ENCODE measurements at places on chromosomes 2 and 18.

DNA sequence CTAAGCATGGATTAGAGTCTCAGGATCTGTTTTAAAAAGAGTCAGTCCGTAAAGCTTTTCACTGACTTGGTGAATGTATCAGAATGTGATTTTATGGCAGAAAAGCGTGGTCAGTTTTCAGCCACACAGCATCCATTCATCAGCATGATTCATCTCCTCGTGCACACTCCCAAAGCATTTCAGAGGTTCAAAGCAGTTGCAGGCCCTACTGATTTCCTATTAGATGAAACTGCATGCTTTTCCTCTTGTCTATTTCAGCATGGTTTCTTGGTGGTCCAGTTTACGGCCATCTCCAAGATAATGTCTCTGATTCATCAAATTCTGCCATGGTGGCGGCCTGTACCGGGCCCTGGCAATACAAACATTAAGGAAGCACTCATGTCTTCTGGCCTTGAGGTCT lies 4.8 kb upstream of the PARD6G start:
- H3K4me1 ChIP-seq, result no peaks in the 10 kb centered on the region
- no peak overlapping the region for H3K4me3 ChIP-seq
- no peak overlapping the region for H3K27ac ChIP-seq
- no peaks in the 10 kb centered on the region for H3K36me3 ChIP-seq

GRCh38 chr18:5475267-5475666 lies 68.5 kb downstream of the EPB41L3 start:
- no peaks in the 10 kb centered on the region for H3K27me3 ChIP-seq
- H3K4me3 ChIP-seq, result no peak overlapping the region
- H3K36me3 ChIP-seq, result no peaks in the 10 kb centered on the region
- H3K27ac ChIP-seq, result no peak overlapping the region
- DNase-seq, result no peak
- no peaks in the 10 kb centered on the region for H3K4me1 ChIP-seq

GRCh38 chr18:40866968-40867367 lies 1088.1 kb upstream of the PIK3C3 start:
- no peak for DNase-seq
- H3K27ac ChIP-seq, result no peak overlapping the region
- no peaks in the 10 kb centered on the region for H3K36me3 ChIP-seq
- H3K4me1 ChIP-seq, result no peaks in the 10 kb centered on the region
- H3K4me3 ChIP-seq, result no peak overlapping the region

- H3K36me3 ChIP-seq, result no peaks in the 10 kb centered on the region
- H3K27me3 ChIP-seq, result no peaks in the 10 kb centered on the region
- DNase-seq, result no peak
- peaks cover 6% of the 10 kb centered on the region for H3K4me1 ChIP-seq
- H3K27ac ChIP-seq, result no peak overlapping the region
- H3K4me3 ChIP-seq, result no peak overlapping the region
Measured at GRCh38 chr2:70526126-70526525, 27.5 kb downstream of the TGFA start.

GRCh38 chr2:14633061-14633460 lies 544 bp downstream of the LRATD1 start:
- H3K27me3 ChIP-seq, result peaks cover 16% of the 10 kb centered on the region
- H3K36me3 ChIP-seq, result no peaks in the 10 kb centered on the region
- H3K4me3 ChIP-seq, result no peak overlapping the region
- no peaks in the 10 kb centered on the region for H3K4me1 ChIP-seq

- no peaks in the 10 kb centered on the region for H3K36me3 ChIP-seq
- DNase-seq, result no peak
- no peaks in the 10 kb centered on the region for H3K4me1 ChIP-seq
- no peaks in the 10 kb centered on the region for H3K27me3 ChIP-seq
Measured at GRCh38 chr2:216991563-216991962, 131.7 kb upstream of the TNP1 start.

GRCh38 chr2:119441376-119442225 lies 9.9 kb downstream of the TMEM37 start:
- no peak overlapping the region for H3K4me3 ChIP-seq
- DNase-seq, result no peak
- no peak overlapping the region for H3K27ac ChIP-seq
- no peaks in the 10 kb centered on the region for H3K36me3 ChIP-seq

DNA sequence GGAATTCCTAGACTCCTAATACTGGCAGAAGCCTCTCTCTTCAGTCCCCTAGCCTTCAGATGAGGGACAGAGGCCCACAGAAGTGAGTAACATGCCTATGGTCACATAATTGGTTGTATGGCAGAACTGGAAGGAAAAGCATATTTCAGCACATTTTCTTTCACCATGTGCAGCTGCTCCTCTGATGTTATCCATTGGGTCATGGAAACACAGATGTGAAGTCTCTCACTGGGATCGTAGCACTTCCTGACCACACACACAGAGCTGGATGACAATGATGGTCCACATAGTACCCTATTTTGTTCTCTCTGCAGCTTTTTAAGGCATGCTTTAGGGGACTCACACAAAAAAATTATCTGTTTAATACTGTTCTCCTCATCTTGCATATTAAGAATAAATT lies 24.5 kb downstream of the MYO3B start:
- H3K27ac ChIP-seq, result no peak overlapping the region
- DNase-seq, result no peak
- H3K4me3 ChIP-seq, result no peak overlapping the region
- H3K4me1 ChIP-seq, result no peaks in the 10 kb centered on the region

- DNase-seq, result peak; percentile 70
- H3K4me1 ChIP-seq, result peaks cover 4% of the 10 kb centered on the region
- H3K36me3 ChIP-seq, result no peaks in the 10 kb centered on the region
- peaks cover 4% of the 10 kb centered on the region for H3K27me3 ChIP-seq
Measured at GRCh38 chr2:65281627-65282351, 54.2 kb downstream of the ACTR2 start.

GRCh38 chr2:179020156-179020750 lies 29.7 kb downstream of the CCDC141 start:
- no peaks in the 10 kb centered on the region for H3K4me1 ChIP-seq
- H3K27me3 ChIP-seq, result no peaks in the 10 kb centered on the region

DNA sequence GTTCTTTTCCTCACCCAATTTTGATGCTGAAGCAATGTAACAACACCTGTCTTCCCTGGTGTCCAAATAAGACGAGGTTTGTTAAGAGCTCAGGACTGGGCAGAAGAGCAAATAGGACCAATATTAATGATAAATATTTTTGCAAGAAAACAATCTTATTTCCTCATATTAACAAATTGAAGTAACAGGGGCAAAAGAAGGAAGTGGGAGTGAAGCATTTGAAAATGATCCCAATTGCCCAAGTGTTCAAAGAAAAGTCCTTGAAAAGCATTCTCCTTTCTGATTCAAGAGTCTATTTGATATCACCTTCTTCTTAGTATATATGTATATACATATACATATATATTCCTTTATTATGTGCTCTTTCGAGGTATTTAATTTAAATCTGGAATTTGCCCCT lies 418.8 kb downstream of the ARHGAP15 start:
- H3K36me3 ChIP-seq, result no peaks in the 10 kb centered on the region
- H3K27ac ChIP-seq, result no peak overlapping the region
- H3K27me3 ChIP-seq, result no peaks in the 10 kb centered on the region
- H3K4me3 ChIP-seq, result no peak overlapping the region
- no peak for DNase-seq
- H3K4me1 ChIP-seq, result no peaks in the 10 kb centered on the region

DNA sequence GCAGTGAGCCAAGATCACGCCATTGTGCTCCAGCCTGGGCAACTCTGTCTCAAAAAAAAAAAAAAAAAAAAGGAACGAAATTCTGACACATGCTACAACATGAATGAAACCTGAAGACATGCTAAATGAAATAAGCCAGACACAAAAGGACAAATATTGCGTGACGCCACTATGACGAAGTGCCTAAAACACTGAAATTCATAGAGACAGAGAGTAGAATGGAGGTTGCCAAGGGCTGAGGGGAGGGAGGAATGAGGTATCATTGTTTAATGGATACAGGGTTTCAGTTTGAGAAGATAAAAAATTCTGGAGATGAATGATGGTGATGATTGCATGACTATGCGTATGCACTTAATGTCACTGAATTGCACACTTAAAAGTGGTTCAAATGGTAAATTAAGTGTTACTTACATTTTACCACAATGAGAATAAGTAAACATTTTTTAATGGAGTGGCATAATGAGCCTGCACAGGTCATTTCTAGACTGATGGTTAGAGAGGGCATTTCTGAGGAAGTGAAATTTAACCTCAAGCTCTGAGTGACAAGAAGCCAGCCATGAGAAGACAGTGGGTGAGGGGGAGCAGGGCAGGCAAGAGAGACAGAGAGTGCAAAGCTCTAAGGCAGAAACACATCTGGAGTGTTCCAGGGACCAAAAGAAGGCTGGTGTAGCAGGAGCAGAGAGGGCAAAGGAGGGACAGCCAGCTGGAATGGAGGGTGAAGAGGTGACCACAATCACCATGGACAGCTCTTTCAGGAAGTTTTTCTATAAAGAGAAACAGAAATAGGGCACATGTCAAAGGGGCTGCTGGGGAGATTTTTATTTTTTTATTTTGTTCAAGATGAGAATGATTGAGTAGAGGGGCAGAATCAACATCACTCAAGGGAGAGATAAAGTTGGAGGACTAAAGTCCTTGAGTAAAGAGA lies 20.6 kb upstream of the EXOC6B start:
- no peak overlapping the region for H3K27ac ChIP-seq
- no peaks in the 10 kb centered on the region for H3K27me3 ChIP-seq
- no peak for DNase-seq

DNA sequence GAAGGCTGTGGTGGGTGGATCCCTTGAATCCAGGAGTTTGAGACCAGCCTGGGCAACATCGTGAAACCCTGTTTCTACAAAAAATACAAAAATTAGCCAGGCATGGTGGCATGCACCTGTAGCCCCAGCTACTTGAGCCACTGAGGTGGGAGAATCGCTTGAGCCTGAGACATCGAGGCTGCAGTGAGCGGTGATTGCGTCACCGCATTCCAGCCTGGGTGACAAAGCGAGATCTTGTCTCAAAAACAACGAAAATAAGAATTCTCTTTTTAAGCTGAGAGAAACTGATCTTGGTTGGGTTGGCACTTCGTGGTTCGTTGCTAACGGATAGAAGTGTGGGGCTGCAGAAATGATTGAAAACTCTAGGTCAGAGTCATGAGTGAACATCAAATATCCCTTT lies 109.3 kb upstream of the CNGA3 start:
- no peaks in the 10 kb centered on the region for H3K36me3 ChIP-seq
- DNase-seq, result peak; percentile 51
- no peak overlapping the region for H3K4me3 ChIP-seq
- H3K27me3 ChIP-seq, result no peaks in the 10 kb centered on the region
- H3K27ac ChIP-seq, result no peak overlapping the region
- H3K4me1 ChIP-seq, result peaks cover 2% of the 10 kb centered on the region

GRCh38 chr18:62318228-62319180 lies 6.6 kb upstream of the TNFRSF11A start:
- no peak overlapping the region for H3K27ac ChIP-seq
- no peaks in the 10 kb centered on the region for H3K4me1 ChIP-seq
- H3K27me3 ChIP-seq, result no peaks in the 10 kb centered on the region

DNA sequence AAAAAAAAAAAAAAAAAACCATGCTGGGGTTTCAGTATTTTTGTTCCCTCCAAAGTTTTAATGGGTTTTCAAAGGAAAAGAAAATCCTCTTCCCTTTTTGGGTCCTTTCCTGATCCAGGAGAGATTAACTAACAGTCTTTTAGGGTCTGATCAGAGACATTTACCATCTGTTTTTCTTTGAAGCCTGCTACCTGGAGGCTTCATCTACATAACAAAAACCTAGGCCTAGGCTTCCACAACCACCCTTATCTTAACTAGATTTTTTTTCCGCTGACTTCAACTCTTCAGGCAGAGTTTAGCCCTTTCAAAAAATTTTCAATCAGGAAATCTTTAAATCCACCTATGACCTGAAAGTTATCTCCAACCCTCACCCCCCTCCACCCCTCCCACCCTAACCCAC lies 154.7 kb downstream of the MBD2 start:
- no peaks in the 10 kb centered on the region for H3K36me3 ChIP-seq
- no peak overlapping the region for H3K4me3 ChIP-seq
- H3K27ac ChIP-seq, result no peak overlapping the region
- H3K27me3 ChIP-seq, result no peaks in the 10 kb centered on the region
- DNase-seq, result peak; percentile 36

DNA sequence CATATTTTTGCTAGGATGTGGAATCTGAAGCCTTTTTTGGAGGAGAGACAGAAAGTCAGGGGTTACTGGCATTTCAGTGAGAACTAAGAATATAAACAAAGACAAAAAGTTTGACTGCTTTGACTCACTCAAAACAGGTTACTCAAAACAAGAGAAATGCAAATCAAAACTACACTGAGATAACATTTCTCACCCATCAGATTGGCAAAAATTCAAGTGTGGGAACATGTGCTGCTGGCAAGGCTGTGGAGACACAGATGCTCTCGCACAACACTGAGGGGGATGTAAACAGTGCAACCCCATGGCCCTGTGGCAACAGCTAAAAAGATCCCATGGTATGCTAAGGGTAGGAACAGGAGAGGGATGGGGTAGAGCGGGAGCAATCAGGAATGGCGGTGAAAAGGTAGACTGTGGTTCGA lies 86.6 kb downstream of the DTNB start:
- no peak overlapping the region for H3K4me3 ChIP-seq
- DNase-seq, result no peak
- H3K27ac ChIP-seq, result no peak overlapping the region
- no peaks in the 10 kb centered on the region for H3K27me3 ChIP-seq
- H3K36me3 ChIP-seq, result no peaks in the 10 kb centered on the region

- DNase-seq, result peak; percentile 48
- H3K27me3 ChIP-seq, result peaks cover 3% of the 10 kb centered on the region
- no peak overlapping the region for H3K4me3 ChIP-seq
- peaks cover 26% of the 10 kb centered on the region for H3K4me1 ChIP-seq
Measured at GRCh38 chr2:157933160-157933920, 57.2 kb upstream of the ACVR1 start.

DNA sequence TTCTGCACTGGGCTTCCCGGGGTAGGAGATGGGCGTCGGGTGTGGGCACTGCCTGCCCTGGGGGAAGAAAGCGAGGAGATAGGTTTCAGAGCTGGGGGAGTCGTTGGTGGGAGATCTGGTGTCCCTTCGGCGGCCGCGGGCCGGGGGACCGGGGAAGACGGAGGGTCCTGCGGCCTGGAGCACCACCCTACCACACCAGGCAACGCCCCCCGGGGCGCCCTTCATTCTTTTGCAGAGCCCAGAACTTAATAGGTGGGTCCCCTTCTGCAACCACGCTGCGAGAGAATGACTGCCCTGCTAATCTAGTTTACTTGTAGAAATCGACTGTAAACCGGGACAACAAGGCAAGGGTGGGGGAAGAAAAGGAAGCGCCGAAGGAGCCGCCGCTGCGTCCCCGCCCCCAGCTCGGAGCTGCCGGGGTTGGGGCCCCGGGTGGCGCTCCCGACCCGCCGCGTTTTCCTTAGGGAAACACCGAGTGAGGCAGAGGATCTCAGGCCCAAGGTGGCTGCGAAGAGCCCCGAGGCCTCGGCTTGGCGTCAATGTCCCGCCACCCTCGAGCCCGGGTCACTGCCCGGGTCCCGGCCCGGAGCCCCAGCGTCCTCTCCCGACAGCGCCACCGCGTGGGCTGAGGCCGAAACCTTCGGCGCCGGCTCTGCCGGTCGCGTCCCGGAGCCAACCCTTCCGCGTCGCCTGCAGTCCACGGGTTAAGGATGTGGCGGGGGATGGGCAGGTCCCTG lies 5.4 kb upstream of the SATB2 start:
- peaks cover 2% of the 10 kb centered on the region for H3K4me1 ChIP-seq
- peaks cover 59% of the 10 kb centered on the region for H3K27me3 ChIP-seq
- no peaks in the 10 kb centered on the region for H3K36me3 ChIP-seq
- H3K4me3 ChIP-seq, result peak overlapping the region; percentile 17
- no peak overlapping the region for H3K27ac ChIP-seq
